ENCODE measurements at places on chromosomes 16 and 17. TPM values are rescaled to one million over a fixed set of nuclear protein-coding genes. Genes with fewer than 3 reads are reported as not detected.

- no peak for DNase-seq
Observed at GRCh38 chr17:32746698-32747097, 130.2 kb downstream of the MYO1D start.

DNA sequence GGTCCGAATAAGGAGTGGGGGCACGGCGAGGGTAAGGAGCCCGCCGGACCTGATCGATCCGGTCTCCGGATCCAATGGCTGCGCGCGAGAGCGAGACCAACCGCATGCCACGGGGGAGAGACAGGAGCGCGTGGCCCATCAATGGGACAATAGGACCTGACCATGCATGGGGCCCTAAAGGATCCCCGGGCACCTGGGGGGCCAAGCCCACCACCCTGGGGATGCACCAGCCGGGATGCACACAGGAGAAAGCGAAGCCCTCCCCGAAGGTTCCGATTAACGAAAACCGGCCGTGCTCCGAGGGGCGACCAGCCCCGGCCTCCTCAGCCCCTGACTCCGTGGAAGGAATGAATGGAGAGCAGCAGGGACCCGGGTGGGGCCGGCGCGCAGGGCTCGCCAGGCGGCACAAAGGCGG, 525 bp downstream of the JPT1 start:
- DNase-seq = peak; percentile 59

DNA sequence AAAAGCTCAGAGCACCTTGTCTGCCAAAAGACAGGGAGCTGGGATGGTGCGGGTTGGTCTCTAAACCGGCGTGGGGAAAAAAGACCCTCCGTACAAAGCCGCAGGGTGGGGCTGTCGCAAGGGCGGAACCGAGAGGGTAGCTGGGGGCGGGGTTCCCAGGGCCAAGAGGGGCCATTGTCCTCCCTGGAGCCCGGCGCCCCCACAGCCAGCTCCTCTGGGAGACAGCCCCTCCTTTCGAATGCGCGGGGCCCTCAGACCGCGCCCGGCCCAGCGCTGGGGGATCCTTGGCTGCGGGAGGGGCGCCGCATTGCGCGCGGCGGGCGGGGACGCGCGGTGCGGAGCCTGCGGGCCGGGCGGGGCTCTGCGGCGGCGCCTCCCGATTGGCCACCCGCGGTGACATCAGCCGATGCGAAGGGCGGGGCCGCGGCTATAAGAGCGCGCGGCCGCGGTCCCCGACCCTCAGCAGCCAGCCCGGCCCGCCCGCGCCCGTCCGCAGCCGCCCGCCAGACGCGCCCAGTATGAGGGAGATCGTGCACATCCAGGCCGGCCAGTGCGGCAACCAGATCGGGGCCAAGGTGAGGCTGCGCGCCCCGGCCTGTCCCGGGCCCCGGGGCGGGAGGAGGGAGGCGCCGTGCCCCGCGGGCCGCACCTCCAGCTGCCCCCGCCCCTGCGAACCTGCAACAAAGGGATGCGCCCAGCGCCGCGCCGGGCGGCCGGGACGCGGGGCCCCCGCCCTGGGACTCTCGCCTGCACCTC, at the start of gene TUBB3:
TSS of gene TUBB3 (plus strand) at position 459 of the 756 bp plus-strand sequence. CDS start at position 519, 60 bp downstream.
- peak; percentile 77 for DNase-seq

- DNase-seq = no peak
Observed at GRCh38 chr17:31586946-31587345, 195.5 kb downstream of the RAB11FIP4 start.

- no peak for DNase-seq
Observed at GRCh38 chr16:13997933-13998332, 73.2 kb upstream of the MRTFB start.

- peak; percentile 57 for DNase-seq
Observed at GRCh38 chr17:44363613-44364159, at the start of gene FAM171A2. Gene FAM171A2 (minus strand): TSS chr17:44363853. CDS start chr17:44363714, 139 bp downstream.

DNA sequence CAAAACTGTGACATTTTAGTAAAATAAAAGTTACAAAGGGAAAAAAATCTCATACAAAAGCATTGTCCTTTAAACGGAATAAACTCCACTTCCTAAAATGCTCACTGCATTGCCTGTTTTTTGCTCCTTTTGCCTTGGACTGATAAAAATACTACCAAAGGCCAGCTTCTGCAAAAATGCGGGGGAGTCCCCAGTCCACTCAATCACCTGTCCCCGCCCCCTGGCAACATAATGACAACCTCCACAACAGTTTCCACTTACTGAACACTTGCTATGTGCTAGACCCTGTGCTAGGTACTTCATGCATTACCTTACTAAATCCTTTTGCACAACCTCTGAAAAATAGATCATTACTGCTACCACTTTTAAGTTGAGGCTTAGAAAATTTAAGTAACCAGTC, 172.7 kb upstream of the CCL2 start:
- DNase-seq = no peak

- DNase-seq = no peak
Observed at GRCh38 chr17:14582996-14583395, 282.1 kb downstream of the HS3ST3B1 start.

DNA sequence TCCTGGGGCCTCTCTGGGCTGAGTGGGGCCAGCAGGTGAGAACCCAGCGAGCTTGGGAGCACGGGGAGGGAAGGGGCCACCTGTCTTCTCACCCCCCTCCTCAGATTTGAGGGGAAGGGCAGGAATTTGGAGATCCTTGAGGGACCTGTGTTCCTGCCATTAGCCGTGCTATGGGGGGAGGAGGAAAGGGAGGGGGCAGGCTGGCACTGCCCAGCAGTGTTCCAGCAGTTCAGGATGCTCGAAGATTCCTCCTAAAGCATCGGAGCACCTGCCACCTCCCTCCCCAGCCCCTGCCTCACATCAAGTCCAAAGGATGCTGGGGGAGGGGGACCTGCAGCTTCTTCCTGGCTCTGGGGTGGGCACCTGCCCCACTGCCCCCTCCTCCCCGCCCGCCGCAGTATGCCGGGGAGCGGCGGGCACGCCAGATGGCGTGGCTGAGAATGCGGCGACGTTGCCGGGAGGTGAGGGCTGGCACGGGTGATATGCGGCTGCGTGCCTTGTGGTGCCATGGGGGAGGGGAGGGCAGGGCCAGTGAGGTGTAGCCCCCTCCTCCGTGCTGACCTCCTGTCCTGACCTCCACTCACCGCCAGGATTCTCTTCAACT, 4.7 kb upstream of the NEUROD2 start:
- no peak for DNase-seq

- no peak for DNase-seq
Observed at GRCh38 chr16:51898872-51899271, 648.1 kb downstream of the TOX3 start.

- no peak for DNase-seq
Observed at GRCh38 chr16:70805787-70806186, 4.8 kb upstream of the VAC14 start.

DNA sequence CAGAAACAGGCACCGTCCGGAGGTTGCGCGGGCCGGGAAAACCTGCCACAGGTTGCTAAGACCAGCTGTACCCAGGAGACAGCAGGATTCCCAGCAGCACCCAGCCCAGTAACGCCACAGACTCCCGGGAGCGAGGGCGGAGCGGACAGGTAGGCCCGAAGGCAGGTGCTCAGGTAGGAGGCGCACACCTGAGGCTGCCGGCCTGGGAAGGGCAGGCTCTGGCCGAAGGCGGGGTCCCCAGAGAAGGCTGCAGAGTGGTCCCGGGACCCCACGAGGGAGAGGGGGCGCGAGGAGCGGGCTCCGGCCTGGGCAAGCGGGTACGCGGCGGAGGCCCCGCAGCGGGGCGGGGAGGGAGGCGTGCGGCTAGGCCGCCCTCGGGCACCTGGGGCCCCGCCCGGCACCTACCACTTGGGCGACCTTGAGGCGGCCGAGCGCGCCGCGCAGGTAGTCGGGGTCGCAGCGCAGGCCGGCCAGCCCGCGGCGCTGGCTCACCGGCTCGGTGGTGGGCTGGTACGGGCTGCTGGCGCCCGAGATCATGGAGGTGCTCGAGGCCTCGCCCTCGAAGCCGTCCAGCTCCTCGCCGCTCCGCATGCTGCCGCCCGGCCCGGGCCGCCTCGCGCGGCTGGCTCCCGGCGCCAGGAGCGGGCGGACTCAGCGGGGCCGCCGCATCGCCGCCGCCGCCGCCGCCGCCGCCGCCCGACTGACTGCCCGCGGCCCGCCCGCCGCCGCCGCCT, 441 bp downstream of the CMTM4 start:
- DNase-seq = peak; percentile 30

- no peak for DNase-seq
Observed at GRCh38 chr16:9941245-9941644, 241.0 kb downstream of the GRIN2A start.

GRCh38 chr16:22372882-22373661, 1.3 kb downstream of the CDR2 start:
- no peak for DNase-seq

- DNase-seq = no peak
Observed at GRCh38 chr16:79662669-79663313, 62.3 kb upstream of the MAF start.

DNA sequence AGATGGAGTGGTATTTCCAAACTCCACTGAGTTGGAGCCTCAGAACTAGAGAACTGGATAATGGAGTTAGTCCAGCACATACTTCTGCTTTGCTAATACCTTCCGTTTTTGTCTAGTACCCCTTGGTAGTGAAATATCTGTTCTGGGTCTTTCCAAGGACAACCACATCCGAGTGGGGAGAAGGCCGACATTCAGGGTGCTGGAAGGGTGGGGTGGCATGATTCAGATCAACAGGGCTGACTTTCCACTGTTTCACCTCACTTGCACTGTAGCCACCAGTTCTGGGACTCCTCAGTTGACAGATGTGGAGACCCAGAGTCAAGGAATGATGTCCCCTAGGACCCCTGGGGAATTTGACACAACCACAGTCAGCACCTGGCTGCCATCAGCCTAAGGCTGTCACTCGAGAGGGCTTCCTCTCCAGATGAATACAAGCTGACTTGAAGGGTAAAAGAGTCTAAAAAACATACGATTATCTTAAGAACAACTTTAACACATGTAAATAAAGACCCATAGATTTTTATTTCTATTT, 84.8 kb upstream of the HNF1B start:
- no peak for DNase-seq

DNA sequence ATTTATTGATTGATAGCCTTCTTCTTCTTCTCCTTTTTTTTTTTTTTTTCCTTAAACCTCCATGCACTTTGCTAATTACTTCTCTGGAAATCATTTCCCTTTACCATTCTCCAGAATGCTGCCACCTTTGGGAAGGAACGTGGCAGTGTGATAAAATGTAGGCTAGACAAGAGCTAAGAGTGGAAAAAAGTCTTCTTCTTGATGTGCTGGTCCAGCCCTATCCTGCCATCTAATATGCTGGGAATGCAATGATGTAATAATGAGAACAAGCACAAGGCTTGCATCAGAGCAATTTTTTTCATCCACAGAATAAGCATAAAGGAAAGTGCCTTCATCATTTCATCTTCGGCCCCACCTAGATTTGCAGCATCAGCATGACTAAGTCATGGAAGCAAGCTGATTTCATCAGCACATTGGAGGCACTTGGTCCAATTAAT, 128.7 kb upstream of the ZFHX3 start:
- no peak for DNase-seq

- DNase-seq = no peak
Observed at GRCh38 chr17:61487161-61487988, 35.2 kb downstream of the TBX4 start.

DNA sequence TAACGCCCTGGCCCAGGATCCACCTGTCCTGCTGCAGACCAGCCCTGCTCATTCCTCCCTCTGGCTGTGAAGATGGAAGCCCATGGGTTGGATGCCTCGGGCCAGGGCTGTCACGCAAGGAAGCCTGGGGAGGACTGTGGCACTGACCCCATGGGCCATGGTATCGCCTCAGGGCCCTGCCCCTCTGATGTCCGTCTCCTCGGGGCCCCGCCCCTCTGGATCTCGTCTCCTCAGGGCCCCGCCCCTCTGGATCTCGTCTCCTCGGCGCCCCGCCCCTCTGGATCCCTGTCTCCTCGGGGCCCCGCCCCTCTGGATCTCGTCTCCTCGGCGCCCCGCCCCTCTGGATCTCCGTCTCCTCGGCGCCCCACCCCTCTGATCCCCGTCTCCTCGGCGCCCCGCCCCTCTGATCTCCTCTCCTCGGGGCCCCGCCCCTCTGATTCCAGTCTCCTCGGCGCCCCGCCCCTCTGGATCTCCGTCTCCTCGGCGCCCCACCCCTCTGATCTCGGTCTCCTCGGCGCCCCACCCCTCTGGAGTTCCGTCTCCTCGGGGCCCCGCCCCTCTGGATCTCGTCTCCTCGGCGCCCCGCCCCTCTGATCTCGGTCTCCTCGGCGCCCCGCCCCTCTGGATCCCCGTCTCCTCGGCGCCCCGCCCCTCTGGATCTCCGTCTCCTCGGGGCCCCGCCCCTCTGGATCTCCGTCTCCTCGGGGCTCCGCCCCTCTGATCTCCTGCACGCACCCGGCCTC, 24.0 kb downstream of the METRNL start:
- peak; percentile 84 for DNase-seq

DNA sequence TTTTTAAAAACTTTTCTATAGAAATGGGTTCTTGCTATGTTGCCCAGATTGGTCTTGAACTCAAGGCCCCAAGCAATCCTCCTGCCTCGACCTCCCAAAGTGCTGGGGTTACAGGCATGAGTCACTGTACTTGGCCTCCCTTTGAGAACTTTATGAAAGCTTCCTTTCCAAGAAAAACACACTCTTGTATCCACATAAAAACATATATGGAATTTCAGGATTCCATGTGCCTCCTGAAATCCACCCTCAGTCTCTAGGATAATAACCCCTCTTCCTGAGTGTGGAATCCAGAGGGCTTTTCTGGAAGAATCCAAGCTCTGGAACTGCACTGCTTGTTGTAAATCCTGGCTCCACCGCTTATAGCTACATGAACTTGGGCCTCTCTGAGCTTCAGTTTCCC, 53.2 kb upstream of the MRTFB start:
- DNase-seq = no peak

- DNase-seq = no peak
Observed at GRCh38 chr16:89047331-89048089, 46.1 kb upstream of the ACSF3 start.

- DNase-seq = no peak
Observed at GRCh38 chr16:27566417-27566816, 16.5 kb downstream of the KATNIP start.

- no peak for DNase-seq
Observed at GRCh38 chr17:43615330-43616028, 46.2 kb downstream of the MEOX1 start.

The ATP2C2 gene
- 3.0 TPM for total RNA-seq

The SPATA22 gene
- total RNA-seq = 114 TPM

The KRT9 gene
- total RNA-seq = not detected

The TANGO6 gene
- 39.4 TPM for total RNA-seq

The KCTD11 gene
- total RNA-seq = 5.0 TPM

The FOXJ1 gene
- 22.9 TPM for total RNA-seq

The CFAP97D1 gene
- total RNA-seq = 20.0 TPM

The SOCS1 gene
- 16.8 TPM for total RNA-seq

The TMEM100 gene
- 4.4 TPM for total RNA-seq

The VKORC1 gene
- 102 TPM for total RNA-seq

The PPP1R1B gene
- 24.3 TPM for total RNA-seq

The TBC1D26 gene
- total RNA-seq = 9.8 TPM

The RASD1 gene
- total RNA-seq = 129 TPM

The VTN gene
- total RNA-seq = 57.9 TPM

The GCGR gene
- total RNA-seq = 1.5 TPM

Data from testis (tissue), 5 donors.